Activated CD4-positive, alpha-beta T cell treated with anti-CD3 and anti-CD28 coated beads for 1 hour (primary cell): ENCODE measurements at places on chromosomes 1 and 21.

DNA sequence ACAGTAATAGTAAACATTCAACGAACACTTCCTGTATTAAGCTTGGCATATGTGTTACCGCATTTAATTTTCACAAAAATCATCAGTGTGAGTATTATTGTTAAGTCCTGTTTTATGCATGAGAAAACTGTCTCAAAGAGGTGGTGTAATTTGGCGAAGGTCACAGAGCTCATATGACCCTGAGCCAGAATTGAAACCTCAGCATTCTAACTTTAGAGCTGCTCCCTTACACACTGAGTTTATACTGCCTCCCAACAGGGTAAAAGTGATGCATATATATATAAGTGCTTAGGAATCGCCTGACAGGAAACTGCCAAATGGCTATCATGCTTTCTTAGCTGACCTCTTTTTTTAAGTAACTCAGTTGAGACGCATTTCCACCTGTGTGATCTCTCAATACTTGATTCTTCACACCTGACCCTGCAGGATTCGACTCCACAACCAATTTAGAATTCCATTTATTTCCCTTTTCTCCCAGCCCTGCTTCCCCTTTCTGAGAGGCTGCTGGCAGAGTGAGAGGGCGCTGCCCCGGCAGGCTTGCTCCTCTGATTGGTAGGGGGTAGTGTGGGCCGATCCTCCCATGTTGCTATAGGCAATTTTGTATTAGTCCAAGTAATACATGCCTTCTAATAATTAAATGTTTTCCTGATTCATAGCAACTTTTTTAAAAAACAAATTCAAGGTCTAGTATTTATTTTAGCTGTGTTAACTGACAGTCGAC is 40.5 kb downstream of the ZBTB40 start:
- DNase-seq, result no peak

- DNase-seq, result no peak
Observed at GRCh38 chr1:162991444-162991843, 77.7 kb upstream of the RGS4 start.

DNA sequence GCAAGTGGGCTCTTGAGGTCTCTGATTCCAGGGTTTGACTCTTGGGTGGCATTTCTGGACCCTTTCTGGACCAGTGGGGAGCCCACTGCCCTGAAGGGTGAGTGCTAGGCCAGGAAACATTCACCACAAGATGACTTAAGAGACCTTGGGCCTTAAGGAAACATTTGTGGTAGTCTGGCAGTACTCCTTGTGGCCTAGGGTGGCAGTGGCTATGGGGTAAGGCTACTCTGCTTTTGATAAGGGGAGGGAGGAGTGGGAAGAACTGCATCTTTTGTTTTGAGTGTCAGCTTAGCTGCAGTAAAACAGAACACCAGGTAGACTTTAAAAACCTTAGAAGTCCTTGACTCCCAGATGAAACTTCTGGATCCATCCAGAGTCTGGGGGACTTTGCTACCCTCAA is 529.3 kb upstream of the LRRC7 start:
- no peak for DNase-seq

DNA sequence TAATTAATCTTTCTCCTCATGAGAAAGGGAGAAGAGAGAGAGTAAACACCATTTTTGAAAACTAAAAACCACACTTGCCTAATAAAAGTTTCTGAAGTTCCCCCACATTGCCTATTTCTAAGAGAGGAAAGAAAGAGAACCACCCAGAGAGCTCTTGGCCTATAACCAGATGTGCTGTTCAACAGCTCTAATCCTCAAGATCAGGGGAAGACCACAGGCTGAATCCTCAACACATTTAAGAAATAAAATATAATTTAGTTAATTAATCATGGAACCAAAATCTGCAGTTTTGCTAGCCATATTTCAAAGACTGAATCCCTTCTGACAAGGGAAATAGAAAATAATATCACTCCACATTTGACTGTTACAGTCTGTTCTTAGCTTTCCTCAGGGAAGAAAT is 11.9 kb downstream of the PRRX1 start:
- no peak for DNase-seq

DNA sequence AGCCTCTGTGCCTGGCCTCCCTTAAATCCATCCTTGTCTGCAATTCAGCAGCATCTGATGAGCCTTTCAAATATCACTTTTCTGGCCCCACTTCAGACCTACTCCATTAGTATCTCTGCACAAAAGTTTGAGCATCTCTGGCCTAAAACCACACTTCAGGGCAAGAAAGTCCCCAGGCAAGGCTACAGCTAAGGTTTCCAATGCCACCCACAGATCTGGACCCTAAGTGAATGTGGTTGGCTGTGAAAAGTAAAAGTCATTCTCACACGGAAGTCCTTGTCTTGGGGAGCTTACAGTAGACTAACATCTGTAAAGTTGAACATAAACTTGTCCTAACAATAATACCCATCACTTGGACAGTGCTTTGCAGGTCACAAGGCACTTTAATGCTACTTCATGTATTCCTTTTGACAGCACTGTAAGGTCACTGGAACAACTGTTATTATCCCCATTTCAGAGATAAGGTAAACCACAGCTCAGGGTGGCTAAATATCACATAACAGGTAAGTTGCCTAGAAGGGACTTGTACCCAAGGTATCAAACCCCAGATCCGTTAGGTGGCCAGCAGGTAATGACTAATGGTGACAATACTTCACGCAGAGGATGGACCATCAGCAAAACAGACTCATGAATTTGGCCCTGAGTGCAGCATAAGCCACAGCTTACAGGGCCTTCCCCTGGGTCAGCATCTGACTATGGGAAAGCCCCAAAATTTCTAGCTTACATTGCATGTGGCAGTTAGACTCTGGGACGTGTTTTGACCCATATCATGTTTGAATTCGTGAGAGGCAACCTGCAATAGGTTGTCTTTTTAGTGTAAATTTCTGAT is 356.0 kb downstream of the HHAT start:
- DNase-seq, result no peak

- no peak for DNase-seq
Observed at GRCh38 chr1:94101613-94102525, 19.1 kb downstream of the ABCA4 start.

DNA sequence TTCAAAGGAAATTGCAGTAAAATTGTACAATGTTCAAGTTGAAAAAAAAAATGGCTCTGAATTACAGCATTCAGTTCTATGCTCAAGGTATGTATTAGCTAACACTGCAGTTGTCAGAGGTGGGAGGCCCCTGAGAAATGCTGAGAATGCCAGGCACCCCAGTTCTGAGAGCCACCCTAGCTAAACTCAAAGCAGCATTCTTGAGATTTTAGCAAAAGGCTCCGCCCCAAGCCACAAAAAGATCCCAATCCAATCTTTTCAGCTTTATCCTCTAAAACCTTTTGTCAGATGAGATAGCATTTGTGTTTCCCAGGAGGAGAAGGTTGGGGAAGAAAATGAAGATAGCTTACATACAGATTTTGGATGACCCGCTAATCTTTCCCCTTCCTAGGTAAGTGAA is 68.8 kb downstream of the SMYD2 start:
- DNase-seq, result no peak
